ENCODE measurements at places on chromosomes 7 and 10.

DNA sequence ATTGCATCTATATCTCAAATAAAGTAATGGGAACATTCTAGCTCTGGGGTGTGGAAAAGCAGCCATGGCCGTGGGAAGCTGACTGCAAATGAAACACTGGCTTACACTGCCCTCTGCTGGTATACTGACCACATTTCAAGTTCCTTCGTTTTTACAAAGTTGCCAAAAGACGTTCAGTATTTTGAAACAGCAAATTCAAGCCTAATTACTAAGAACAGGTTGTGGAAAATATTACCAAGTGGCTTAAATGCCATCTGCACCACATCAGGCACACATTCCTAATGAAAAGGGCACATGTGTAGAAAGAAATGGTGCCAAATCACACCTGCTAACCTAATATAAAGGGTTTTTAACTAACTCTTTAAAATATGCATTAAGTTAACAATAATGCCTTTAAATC is 83.9 kb downstream of the JAZF1 start:
- peak; percentile 54 for DNase-seq

DNA sequence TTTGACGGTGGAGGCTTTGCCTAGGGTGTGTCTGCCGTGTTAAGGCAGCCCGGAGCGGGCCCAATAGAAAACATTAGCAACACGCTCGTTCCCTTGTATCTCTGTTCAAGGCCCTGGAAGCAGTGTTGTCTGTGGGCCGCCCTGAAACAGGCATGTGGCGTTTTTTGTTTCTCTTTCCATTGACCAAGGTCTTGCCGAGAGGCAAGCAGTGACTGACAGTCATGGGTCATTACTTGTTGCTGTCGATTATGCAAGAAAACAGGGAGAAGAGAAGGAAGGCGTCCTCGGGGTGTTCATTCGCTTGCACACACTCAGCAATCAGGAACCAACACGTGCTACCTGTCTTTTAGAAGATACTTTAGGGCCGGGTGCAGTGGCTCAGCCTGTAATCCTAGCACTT is 92.5 kb downstream of the EZH2 start:
- DNase-seq: no peak

DNA sequence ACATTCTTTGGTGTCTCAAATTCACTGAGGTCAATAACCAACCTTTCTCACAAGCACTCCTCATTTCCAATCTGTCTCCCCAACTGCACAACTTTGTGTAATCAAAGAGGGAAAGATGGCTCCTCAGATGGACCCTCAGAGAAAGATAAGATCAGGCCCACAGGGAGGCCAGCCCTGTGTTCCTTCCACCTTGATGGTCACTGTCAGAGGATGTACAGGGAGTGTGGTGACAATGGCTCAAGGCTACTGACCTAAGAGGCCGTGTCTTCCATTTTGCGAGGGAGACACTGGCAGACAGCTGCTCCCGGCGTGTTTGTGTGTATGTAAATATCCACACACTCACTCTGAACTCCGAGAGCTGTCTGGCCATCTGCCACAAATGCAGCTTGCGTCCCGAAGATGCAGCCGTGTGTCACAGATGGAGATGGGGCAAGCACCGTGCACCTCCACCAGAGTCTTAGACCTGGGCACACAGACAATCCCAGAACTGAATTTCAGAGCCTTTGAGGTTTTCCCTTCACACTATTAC is 712.1 kb upstream of the NRP1 start:
- no peak for DNase-seq

DNA sequence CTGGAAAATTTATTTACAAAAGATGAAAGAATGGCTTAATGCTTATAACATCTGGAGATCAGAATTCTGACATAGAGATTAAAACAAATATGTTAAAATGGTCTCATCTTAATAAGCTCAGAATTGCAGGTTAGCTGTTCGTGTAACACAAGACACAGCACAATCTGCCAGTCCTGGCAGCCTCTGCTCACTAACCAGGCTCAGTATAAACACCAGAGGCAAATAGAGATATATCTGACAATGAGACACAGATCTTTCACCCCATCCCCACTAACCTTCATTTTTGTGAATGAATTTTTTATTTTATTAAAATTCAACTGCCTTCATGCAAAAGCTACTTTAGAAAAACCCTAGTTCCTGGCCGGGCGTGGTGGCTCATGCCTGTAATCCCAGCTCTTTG is 51.8 kb downstream of the RELN start:
- no peak for DNase-seq

DNA sequence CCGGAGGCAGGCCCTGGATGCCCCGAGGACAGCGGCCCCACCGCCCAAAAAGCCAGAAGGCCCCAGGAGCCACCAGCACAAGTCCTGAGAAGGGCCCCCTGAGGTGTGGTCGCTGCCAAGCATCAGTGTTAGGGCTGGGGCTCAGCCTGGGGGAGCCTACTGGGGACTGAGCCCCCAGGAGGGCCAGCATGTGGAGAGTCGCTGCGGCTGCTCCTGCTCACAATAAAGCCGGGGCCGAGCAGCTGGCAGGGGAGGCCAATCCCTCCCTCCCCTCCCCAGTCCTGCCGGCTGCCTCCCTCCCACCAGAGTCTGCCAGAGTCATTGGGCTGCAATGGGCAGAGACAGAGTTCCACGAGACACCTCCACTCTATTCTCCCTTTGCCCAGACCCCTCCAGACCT is 3.1 kb upstream of the ASIC3 start:
- no peak for DNase-seq

GRCh38 chr10:62594093-62594520 is 210.4 kb upstream of the ADO start:
- peak; percentile 81 for DNase-seq

GRCh38 chr7:48111596-48111995 is 22.5 kb downstream of the UPP1 start:
- DNase-seq: no peak

GRCh38 chr10:90051053-90051452 is 349.7 kb downstream of the KIF20B start:
- no peak for DNase-seq

Measured in A673 (cell line).